ENCODE measurements at places on chromosomes 2 and 18.
A peak's percentile ranks its signal among the peaks of the same experiment; 100 is the strongest.

- DNase-seq: no peak
Observed at GRCh38 chr2:12612671-12613070, 104.1 kb upstream of the TRIB2 start.

DNA sequence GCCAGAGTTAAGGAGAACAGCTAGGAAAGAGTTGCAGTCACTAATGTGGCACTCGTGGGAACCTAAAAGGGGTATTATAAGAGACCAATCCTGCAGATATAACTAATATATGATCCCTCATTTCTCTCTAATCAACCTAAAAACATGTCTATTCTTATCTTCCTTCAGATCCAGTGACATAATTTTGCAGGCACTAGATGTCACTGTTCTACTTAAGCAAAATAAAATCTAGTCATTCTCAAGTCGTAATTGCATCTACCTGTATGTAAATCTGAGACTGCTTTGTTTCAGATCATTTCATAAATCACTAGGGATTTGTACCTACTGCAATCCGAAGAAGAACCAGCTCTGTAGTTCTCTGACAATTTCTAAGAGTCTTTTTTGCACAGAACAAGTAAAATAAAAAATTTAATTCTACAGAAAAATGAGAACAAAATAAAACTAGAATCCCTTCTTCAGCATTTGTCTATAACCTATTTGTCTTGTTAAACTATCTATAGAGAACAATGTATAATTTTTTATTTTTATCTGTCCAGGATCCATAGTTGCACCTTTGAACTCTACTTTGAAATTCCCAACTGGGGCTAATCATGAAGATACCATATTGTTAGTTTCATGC is 56.5 kb upstream of the ERBB4 start:
- DNase-seq: no peak

DNA sequence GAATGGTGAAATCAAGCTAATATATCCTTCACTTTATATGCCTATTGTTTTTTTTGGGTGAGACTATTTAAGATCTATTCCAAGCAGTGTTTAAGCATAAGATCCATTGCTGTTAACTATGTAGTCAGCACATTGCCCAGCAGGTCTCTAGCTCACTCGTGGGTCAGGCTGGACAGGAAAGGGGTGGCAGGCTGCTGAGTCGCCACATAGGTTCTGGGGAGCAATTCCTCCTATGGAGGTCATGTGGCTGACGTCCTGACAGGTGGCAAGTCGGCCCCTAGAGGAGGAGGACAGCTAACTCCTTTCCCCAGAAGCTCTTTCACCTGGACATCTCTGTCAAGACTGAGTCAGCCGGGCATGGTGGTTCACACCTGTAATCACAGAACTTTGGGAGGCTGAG is 13.9 kb upstream of the RAB31 start:
- DNase-seq: no peak

- DNase-seq: no peak
Observed at GRCh38 chr18:50791599-50792438, 28.0 kb downstream of the MRO start.

GRCh38 chr2:64631771-64632170 is 21.9 kb downstream of the SERTAD2 start:
- DNase-seq: no peak

DNA sequence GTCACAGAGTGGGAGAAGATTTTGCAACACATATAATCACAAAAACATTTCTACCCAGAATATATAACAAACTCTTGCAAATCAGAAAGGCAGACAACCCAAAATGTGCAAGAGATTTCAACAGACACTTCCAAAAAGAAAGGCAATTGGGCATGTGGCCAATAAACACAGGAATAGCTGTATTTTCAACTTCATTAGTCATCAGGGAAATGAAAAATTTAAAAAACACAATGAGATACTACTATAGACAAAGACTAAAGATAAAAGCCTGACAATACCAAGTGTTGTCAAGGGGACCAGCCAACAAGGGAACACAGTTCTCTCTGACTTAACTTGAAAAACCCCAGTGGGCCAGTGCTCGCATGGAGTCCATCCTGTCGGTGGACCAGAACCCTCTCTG is 40.5 kb downstream of the MTHFD2 start:
- DNase-seq: no peak

- no peak for DNase-seq
Observed at GRCh38 chr2:230268606-230269243, 43.2 kb downstream of the SP140 start.

DNA sequence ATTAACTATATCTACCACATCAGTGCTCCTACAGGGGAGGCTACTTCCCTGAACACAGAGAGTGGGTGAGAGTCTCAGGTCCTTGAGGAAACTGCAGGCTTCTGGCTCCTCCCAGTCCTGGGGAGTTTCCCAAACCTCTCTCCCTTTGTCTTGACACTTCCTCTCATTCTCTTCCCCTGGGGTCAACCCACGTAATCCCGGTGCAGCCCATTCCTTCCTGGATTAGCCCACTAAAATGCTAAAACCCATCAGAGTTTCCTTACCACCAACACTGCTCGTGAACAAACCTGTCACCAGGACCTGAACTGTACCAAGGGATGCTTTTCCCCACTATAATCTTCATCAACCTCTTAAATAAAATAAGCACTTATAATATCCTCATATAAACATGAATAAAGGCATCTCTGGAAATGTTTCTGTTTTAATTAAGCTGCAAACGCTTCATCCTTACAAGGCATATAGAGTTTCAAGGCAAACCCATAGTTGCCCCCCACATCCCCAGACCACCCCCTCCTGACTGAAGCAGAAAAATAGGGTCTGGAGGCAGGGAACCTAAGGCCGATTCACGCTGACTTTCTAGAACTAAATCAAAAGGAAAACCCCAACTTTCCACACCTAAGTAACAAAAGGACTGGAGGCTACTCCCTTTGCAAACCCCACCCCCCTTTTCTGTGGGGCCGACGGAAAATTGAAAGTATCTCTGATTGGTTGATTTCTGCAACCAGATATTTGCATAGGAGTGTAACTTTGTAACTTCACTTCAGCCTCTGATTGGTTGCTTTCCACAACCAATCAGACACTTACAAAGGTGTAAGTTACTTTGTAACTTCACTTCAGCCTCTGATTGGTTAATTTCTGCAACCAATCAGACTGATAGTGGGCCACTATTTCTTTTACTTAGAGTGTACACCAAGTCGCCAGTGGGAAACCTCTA is 19.0 kb downstream of the TMSB10 start:
- peak; percentile 52 for DNase-seq

- no peak for DNase-seq
Observed at GRCh38 chr2:24824966-24825882, 32.0 kb downstream of the CENPO start.

- DNase-seq: no peak
Observed at GRCh38 chr2:125581557-125581956, 1074.4 kb upstream of the GYPC start.

DNA sequence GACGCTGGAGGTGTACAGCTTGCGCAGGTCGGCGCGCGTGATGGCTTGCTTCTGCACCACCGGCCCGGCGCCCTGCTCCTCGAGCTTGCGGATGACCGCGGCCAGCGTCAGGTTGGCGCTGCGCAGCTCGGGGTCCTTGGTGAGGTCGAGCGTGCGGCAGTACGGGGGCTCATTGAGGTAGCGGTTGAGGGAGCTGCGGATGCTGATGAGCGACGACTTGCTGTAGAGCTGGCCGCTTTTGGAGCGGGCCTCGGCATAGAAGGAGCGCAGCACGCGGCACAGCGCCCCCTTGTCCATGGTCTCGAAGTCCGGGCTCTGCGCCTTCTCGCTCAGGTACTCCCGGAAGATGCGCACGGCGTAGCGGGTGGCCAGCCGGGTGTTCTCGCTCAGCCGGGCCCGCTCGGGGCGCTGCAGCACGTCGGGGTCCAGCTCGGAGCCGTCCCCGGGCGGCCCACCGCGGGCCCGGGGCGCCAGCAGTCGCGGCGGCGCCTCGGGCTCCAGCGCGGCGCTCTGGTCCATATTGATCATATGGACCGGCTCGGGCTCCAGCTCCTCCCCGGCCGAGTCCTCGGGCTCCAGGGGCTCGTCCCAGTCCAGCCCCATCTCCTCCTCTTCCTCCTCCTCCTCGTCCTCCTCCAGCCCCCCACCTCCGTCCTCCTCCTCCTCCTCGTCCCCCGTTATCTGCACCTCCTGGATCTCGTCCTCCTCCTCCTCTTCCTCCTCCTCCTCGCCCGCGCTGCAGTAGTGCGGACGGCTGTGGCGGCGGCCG is 523 bp downstream of the KCTD1 start:
- peak; percentile 42 for DNase-seq

DNA sequence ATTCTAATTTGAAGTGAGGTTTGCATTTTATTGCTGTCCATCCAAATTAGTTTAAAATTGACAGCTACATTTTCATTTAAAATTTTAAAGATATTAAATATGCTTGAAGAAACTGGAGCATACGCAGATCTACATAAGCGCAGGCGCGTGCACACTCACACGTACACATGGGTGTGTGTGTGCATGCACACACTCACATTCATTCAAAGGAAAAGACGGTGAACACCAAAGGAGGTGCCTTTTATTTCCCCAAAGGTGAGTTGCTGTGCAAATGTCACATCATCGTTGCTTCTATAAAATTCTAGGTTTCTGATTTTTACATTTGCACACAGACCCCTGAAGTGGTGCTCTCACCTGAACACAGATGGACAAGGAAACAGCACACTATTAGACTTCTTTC is 194.2 kb downstream of the GRB14 start:
- no peak for DNase-seq

DNA sequence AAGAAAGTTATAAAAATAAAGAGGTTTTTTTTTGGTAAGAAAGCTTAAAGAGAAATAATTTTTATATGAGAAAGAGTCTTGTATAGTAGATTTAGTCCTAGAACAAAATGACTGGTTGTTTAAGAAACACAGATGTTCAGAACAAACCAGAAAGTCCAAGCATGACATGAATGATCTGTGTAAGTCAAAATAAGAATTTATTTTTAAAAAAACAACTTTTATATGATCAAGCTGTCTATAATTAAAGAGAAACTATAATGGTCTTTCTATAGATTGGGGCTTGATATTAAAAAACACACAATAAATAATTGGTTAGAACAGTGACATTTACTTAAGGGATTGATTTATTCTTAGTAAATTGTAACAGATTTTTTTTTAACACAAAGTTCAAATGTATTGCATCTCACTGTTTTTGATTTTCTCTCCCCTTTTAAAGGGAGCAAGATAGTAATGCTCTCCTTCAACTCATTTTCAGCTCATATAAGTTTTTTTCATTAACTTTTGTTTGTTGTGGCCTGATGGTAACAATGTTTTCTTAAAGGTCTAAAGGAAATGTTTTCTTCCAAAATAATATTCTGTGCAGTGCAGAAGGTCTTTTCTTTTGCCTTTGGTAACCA is 1256.8 kb downstream of the LRP1B start:
- DNase-seq: no peak

GRCh38 chr2:175698061-175698460 is 304.0 kb downstream of the LNPK start:
- no peak for DNase-seq

DNA sequence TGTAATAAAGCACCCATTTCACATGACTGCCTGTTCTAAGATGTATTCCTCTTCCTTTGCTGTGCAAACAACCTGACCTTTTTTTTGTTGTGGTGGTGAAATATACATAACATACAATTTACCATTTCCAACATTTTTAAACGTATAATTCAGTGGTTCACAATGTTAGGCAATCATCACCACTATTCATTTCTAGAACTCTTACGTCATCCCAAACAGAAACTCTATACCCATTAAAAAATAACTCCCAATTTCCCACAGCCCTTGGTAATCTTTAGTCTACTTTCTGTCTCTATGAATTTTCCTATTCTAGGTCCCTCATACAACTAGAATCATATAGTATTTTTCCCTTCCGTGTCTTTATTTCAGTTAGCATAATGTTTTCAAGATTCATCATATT is 36.7 kb downstream of the RND3 start:
- no peak for DNase-seq

GRCh38 chr2:149290662-149291061 is 39.7 kb upstream of the LYPD6 start:
- DNase-seq: no peak

- DNase-seq: peak; percentile 76
Observed at GRCh38 chr2:227370791-227371312, 8.3 kb downstream of the TM4SF20 start.

GRCh38 chr2:70961648-70961994 is 16.8 kb upstream of the ANKRD53 start:
- DNase-seq: no peak

- no peak for DNase-seq
Observed at GRCh38 chr2:88668862-88669261, 22.6 kb upstream of the RPIA start.

DNA sequence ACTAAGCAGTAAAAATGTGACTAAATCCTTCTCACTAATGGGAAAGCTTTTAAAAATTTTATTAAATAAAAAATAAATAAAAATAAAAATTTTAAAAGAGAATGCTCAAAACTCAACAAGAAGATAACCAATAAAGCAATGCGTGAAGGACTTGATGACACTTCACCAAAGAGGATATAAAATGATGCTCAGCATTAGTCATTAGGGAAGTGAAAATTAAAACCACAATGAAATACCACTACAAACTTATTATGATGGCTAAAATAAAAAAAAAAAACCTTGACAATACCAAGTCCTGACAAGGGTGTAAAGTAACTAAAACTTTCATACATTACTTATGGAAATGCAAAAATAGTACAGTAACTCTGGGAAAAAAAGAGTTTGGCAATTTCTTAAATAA is 3.3 kb upstream of the WDR75 start:
- DNase-seq: no peak

GRCh38 chr2:204154863-204155262 is 218.3 kb downstream of the ICOS start:
- DNase-seq: no peak

DNA sequence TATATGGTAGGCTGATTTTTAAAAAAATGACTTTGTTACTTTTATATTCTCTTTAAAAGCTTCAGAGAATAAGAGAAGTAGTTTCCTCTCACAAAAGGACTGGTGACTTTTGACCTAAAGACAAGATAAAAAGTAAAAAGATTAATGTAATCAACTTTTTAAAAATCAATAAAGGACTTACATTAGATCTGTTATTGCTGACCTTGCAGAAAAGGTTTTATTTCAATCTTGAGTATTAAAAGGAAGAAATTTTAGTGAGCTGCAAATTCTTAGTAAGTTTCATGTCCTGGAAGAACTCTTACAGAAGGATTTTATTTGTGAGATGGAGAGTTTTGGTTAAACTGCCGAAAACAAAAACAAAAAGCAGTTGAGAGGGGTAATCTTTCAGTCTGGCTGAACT is 2.2 kb upstream of the GAREM1 start:
- no peak for DNase-seq

GRCh38 chr2:79972661-79973060 is 331.9 kb downstream of the LRRTM1 start:
- no peak for DNase-seq
